ENCODE measurements at places on chromosomes 11 and 22.

- DNase-seq = no peak
Observed at GRCh38 chr11:21160140-21160539, 490.8 kb downstream of the NELL1 start.

GRCh38 chr11:127994736-127995135 is 592.6 kb downstream of the ETS1 start:
- no peak for DNase-seq

- DNase-seq = no peak
Observed at GRCh38 chr11:3954448-3955298, 99.2 kb downstream of the STIM1 start.

DNA sequence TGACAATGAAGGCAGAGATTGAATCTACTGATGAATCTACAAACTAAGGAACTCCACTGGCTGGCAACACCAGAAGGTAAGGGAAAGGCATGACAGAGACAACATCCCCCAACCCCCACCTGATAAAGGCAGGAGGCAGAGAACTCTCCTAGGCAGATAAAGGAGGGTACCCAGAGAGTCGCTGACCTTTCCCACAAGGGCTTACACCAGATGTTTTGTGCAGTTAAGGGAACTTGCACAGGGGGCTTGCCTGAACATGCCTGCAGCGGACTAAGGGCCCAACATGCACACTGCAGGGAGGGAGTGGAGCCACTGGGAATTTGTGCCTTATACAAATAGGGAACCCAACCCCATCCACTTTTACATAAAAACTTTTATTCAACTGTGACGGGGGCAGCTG is 1996.9 kb upstream of the RAG2 start:
- DNase-seq = no peak

GRCh38 chr11:2651826-2652271 is 47.9 kb downstream of the KCNQ1OT1 start:
- DNase-seq = no peak

DNA sequence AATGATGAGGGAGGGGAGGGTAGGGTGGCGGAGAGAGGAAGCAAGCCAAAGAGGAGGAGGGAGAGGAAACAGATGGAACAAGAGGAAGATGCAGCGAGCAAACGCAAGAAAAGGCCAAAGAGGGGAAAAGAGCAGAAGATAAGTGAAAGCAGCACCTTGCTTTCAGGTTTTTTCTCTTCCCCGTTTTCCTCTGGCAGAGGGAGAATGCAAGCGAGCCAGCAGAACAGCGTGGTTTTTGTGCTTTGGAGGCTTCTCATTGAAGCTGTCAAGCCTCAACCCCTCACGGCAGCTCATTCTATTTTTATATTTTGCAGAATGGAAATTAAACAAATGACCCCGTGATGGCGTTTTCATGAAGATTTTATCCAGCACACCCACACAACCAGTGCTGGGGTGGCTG is 67.1 kb upstream of the GRAMD1B start:
- no peak for DNase-seq
